ENCODE measurements at places on chromosomes 16 and 17. TPM values are rescaled to one million over a fixed set of nuclear protein-coding genes. Genes with fewer than 3 reads are reported as not detected.

DNA sequence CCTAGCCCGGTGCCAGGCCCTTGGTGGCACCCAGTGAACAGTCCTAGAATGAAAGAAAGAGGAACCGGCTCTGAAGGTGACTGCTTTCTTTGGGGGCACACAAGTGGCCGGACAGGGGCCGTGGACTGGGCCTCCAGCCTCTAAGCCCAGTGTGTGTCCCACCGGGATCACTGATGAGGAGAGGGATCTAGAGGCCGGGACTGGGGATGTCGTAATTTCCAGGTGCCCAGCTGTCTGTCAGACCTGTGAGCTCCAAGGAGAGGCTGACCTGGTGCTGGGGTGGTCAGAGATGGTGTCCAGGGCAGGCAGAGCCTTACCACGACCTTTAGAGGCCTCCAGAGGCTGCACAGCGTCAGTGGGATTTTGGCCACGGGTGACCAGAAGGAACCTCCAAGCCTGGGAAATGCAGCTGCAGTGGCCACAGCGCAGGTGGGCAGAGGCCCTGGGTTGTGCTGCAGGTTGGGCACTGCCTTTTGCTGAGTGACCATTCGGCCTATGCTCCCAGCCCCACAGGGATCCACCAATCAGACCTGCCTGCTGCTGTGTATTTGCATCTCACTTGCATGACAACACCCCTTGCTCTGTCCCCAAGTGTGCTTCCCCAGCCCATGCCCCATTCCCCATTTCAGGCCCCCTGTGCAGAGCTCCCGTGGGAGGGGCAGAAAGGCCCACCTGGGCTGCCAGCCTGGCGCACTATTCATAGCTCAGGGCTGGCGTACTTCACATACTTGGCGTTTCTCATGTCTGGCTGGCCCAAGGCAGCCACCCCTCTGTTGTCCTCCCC, 12.5 kb downstream of the ARHGAP23 start:
- H3K4me1 ChIP-seq = peaks cover 3% of the 10 kb centered on the region
- no peak for DNase-seq
- H3K27me3 ChIP-seq = no peaks in the 10 kb centered on the region
- no peak overlapping the region for H3K27ac ChIP-seq

DNA sequence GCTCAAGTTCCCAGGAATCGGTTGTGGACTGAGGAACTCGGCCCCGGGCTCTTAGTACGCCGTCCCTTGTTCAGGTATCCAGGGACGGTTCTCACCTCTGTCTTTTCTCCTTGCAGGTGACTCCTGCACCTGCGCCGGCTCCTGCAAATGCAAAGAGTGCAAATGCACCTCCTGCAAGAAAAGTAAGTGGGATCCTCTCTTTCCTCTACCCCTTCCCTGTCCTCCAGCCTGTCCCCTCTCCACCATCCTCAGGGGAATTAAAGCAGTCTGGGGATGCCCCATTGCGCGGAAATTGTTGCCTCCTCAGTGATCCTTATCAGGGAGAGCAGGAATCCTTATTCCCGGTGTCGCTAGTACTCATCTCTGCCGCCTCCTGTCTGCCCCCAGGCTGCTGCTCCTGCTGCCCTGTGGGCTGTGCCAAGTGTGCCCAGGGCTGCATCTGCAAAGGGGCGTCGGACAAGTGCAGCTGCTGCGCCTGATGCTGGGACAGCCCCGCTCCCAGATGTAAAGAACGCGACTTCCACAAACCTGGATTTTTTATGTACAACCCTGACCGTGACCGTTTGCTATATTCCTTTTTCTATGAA, 585 bp downstream of the MT2A start:
- peak overlapping the region; percentile 85 for H3K4me3 ChIP-seq
- DNase-seq = no peak
- peak overlapping the region; percentile 99 for H3K27ac ChIP-seq
- no peaks in the 10 kb centered on the region for H3K36me3 ChIP-seq
- no peaks in the 10 kb centered on the region for H3K27me3 ChIP-seq

DNA sequence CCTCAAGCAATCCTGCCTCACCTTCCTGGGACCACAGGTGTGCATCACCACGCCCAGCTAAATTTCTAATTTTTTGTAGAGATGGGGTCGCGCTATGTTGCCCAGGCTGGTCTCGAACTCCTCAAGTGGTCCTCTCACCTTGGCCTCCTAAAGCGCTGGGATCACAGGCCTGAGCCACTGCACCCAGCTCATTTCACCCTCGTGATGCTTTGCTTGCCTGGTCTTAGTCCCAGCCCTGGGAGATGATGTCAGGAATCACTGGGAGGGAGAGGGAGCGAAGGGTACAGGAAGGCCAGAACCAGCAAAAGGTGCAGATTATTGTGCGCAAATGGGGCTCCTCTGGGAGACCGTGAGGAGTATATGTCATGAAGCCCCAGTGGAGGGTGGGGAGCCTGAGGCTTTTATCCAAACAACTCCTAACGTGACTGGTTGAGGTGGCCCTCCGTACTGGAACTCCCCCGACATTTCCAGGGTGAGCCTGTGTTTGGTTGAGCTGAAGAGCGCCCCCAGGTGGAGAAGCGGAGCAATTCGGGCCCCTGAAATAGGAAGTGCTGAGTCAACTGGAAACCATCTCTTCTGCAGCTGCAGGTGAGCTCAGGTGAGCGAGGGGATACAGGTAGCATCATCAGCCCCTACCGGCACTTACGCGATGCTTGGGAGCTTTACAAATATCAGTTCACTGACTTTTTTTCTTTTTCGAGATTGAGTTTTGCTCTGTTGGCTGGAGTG, 41.2 kb upstream of the HAPSTR1 start:
- DNase-seq = peak; percentile 10
- no peaks in the 10 kb centered on the region for H3K36me3 ChIP-seq
- no peak overlapping the region for H3K4me3 ChIP-seq

DNA sequence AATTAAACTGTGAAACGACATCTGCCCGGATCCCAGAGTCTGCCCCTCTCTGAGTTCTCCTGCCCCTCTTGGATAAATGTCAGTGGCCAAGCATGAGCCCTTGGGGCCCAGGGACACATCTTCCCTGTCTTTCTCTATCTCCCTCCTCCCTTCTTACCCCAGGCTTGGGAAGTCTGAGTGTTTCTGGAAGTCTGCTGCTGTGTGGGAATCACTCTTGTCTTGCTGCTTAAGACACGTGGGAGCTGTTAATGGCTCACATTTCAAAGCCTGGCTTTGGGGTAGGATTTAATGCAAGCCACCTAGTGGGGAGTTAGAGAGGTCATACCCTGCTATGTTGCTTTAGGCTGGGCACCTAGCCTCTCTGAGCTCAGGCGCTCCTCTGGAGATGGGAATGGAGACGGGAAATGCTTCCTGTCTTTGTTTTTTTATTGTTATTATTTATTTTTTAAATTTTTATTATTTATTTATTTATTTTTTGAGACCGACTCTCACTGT, 218.5 kb upstream of the CIBAR2 start:
- DNase-seq = peak; percentile 85
- H3K4me1 ChIP-seq = no peaks in the 10 kb centered on the region
- H3K4me3 ChIP-seq = no peak overlapping the region
- H3K36me3 ChIP-seq = no peaks in the 10 kb centered on the region

- H3K27ac ChIP-seq = no peak overlapping the region
- no peak overlapping the region for H3K4me3 ChIP-seq
- no peak for DNase-seq
- H3K4me1 ChIP-seq = peaks cover 4% of the 10 kb centered on the region
Observed at GRCh38 chr16:4058386-4058785, 57.9 kb downstream of the ADCY9 start.

GRCh38 chr16:21592191-21592590, 7.2 kb upstream of the METTL9 start:
- no peaks in the 10 kb centered on the region for H3K4me1 ChIP-seq
- no peak for DNase-seq
- no peaks in the 10 kb centered on the region for H3K27me3 ChIP-seq
- H3K27ac ChIP-seq = no peak overlapping the region

DNA sequence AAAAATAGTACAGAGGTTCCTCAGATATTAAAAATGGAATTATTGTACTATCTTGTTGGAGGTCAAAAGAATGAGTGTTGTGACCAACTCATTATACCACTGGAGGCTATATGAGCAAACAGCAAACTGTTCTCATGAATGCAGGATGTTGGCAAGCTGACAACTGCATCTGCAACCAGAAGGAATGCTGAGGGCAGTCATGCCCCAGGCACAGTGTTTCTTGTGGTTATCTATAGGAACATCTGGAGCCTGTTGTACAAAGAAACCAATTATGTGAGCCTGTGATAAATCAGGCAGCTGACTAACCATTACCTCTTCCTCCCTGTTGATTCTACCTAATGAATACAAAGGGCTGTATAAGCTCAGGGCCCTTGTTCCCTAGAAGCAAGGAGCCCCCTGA, 2057.1 kb downstream of the TP53TG3F start:
- no peaks in the 10 kb centered on the region for H3K36me3 ChIP-seq
- H3K27me3 ChIP-seq = no peaks in the 10 kb centered on the region
- H3K4me1 ChIP-seq = no peaks in the 10 kb centered on the region
- no peak overlapping the region for H3K4me3 ChIP-seq

PTX4 gene
- not detected for total RNA-seq

NLGN2 gene
- total RNA-seq = 12.1 TPM

DOC2A gene
- 0.26 TPM for total RNA-seq

CCL4 gene
- total RNA-seq = not detected

RGS11 gene
- total RNA-seq = 6.3 TPM

ASIC2 gene
- total RNA-seq = 0.50 TPM

C17orf67 gene
- 1.7 TPM for total RNA-seq

PRSS36 gene
- total RNA-seq = 0.17 TPM

Data from fibroblast of lung (primary cell).